SIG-M5 (cell line): ENCODE measurements at places on chromosomes 3 and 15.

GRCh38 chr3:173214576-173214975 is 73.5 kb upstream of the SPATA16 start:
- DNase-seq: no peak

GRCh38 chr3:156750191-156750873 is 75.8 kb upstream of the LEKR1 start:
- no peak for DNase-seq

DNA sequence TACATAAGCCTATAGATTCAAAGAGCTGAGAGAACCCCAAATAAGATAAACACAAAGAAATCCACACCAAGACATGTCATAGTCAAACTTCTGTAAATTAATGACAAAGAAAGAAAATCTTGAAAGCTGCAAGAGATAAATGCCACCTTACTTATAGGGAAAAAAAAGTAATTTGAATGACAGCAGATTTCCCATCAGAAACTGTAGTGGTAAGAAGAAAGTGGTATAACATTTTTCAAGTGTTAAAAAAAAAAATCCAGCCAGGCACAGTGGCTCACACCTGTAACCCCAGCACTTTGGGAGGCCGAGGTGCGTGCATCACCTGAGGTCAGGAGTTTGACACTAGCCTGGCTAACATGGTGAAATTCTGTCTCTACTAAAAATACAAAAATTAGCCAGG is 37.4 kb downstream of the CFAP92 start:
- DNase-seq: no peak

- no peak for DNase-seq
Measured at GRCh38 chr3:59180006-59180405, 130.2 kb upstream of the CFAP20DC start.

DNA sequence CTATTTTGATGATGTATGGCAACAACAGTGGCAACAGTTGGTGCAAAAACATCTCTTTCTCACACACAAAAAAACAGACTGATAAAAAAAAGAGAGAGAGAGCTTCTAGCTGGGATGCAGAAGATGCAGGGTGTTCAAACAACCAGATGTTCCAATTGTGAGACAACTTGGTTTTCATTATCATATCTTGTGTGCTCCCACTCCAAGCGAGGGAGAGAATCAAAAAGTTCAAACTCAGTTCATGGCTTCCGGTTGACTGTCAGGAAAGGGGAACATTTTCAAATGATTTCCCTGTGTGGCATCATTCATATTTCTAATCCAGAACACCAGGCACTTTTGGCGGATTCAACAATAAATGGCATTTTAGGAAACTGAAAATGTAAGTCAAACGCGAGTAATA is 72.1 kb downstream of the RSL24D1 start:
- no peak for DNase-seq
